ENCODE measurements at places on chromosomes 2 and 18.

DNA sequence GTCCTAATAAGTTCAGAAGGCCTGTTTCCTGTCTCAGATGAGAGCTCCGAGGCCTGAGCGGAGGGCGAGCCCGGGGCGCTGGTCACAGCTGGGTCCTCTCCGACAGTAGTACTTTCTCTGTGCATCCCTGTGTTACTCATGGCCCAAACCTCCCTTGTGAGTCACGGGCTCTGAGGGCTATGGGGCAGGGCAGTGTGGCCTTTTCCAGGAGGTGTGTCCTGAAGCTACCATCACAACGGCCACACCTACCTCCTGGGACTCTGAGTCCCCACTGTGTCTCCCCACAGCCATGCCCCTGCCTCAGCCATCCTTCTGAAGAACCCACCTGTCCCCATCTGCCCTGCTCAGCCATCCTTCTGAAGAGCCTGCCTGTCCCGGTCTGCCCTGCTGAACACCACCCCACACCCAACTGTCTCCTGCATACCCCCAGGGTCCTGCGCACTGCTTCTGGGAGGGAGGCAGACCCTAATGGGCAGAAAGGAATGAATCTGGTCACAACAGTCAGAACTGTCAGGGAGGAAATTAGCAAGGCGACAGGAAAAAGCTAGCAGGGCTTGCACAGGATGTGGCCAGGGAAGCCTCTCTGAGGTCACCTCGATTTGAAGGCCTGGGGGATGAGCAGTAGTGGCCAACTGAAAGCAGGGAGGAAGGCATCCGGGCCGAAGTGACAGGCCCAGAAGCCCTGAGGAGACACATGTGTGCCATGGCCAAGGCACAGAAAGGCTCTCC, 145.4 kb upstream of the RIOK3 start:
- DNase-seq, result no peak

- no peak for DNase-seq
These were observed 1103.3 kb upstream of the NRXN1 start for GRCh38 chr2:52135235-52135634.

DNA sequence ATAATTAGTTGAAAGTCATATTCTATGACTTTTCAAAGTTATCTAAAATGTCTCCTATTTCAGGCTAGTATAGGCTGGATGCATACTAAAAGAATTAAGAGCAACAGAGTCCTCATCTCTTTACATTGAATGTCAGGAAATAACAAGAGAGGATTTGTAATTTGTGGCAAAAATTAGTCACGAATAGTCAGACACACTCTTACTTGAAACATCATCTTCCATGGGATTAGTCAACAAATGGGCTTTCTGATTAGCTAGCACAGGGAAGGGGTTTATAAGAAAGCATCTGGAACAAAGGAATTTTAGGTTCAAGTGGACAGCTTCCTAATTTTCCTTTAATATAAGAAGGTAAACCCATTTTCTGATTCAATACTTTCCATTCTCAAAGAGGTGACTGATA, 330.3 kb upstream of the MEX3C start:
- DNase-seq, result no peak

DNA sequence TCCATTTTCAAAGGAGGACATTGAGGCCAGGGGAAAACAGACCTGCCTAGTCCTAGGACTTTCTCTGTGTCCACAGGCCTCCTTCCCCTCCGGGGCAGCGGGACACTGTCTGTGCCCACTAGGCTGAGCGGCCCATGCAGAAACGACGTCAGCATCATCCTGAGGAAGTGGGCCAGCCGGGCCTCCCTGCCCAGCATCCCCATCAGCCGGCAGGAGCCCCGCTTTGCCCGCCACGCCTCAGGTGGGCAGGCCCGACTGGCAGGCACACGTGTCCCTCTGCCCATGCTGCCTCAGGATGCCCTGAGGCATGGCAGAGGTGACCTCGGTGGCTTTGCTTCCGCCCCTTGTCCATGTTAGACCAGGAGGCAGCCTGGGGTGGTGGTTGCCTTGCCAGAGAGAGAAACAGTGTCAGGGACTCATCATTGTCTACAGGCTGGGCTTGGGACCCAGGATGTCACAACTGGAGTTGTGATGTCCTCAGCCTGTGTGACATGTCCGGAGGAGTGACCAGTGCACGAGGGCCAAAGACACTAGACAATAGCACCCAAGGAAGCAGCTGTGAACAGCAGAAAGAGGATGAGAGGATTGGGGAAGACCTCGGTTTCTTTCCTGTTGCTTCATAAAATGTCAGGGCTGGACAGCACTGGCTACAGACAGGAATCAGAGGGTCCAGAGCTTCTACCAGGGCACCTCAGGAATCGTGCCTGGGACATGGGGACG, 36.8 kb downstream of the TOGARAM2 start:
- no peak for DNase-seq

DNA sequence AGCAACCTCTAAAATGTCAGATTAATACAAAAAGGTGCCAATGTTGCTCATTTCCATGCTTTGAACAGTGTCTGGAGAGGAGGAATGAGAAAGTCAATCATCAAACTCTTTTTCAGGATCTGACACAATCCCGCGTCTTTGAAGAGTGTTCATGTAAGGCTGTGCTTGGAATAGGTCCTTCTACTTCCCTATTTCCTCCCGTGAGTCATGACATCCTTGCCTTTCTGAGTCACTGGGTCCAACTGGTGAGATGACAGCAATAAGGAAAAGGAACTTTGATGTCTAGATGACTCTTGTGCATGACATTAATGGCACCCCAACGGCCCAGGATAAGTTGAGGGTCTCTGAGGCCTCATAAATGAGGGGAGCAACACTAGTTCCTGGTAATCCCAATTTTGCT, 109.0 kb upstream of the CELF4 start:
- DNase-seq, result no peak

- no peak for DNase-seq
These were observed 32.6 kb downstream of the FASTKD2 start for GRCh38 chr2:206798000-206798399.

DNA sequence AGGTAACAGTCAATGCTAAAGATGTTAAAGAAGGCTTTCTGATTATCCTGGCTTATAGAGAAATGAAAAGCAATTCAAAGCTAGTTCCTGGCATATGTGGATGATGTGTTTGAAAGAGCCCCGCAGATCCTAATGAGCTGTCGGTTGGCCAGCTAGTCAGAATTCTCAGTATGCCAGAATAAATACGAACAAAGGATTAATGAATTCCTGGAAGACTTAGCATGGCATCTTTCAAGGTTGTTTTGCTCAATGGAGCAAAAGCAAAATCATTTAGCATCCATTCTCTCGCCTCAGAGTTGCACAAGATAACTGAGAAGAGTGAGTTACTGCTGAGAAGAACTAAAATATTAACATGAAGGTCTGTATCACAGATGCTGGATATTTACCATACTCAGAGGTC, 307.6 kb downstream of the RIT2 start:
- no peak for DNase-seq

GRCh38 chr2:30914456-30914855, 107.2 kb upstream of the CAPN13 start:
- no peak for DNase-seq

DNA sequence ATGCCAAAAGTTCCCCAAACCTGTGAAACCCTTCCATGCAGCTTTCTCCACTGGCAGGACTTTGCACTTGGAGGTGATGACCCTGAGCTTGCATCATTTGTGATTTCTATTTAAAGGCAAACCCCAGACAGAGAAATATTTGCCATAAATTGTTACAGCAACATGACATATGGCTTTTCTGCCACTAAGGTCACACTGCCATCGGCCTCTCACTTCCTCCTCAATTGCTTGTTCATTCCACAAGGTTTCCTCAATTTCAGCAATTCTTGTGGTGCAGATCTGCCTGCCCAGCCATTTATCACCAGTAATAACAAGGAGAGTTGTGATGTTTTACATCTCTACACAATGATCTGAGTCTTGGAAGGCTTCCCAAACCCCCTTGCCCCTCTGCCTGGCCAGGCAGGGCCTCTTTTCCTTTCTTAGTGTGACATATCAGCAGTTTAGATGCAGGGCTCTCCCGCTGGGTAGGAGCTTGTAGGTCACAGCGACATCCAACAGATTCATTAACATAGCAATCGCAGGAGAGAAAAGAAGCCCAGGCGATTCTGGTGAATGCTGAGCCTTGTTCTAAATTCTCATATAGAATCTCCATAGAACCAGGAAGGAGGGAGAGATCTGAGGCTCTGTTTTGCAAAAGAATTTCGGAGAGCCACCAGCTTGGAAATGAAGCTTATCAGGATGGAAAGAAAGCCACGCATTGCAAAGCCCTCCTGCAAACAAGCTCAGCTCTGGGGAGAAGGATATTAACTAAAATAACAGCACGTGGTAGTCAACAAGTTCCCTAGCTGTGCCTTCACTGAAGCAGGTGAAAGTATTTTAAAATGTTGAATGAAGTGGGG, 46.7 kb upstream of the ITGA6 start:
- no peak for DNase-seq

DNA sequence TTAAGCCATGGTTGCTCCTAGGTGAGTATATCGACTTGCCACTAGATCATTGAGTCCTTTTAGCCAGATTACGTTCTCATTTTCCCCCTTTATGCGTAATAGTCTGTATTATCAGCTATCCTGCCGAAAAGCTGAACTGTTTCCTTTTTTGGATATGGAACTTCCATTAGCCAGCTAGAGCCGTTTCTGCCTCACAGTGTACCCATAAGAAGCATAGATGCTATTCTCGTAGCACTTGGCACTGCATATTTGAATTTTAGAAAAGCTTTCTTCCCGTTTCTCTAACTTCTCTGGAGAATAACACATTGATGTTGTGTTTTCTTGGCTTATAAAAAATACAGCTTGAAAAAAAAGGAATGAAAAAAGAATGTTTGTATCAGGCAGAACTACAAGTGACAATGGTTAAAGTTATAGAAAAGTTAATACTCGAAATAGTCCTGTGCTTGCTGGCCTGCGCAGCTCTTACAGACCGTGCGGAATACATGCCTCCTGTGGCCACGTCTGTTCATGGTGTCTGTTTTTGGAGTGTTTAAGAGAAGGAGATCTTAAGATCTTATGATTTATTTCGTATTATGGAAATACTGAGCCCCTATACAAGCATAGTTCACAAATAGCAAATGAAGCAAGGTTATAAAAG, 710 bp downstream of the DUSP19 start:
- no peak for DNase-seq

GRCh38 chr2:61662990-61663389, 124.8 kb upstream of the XPO1 start:
- DNase-seq, result no peak

- DNase-seq, result no peak
These were observed 8.4 kb upstream of the ANXA4 start for GRCh38 chr2:69733342-69734034.

DNA sequence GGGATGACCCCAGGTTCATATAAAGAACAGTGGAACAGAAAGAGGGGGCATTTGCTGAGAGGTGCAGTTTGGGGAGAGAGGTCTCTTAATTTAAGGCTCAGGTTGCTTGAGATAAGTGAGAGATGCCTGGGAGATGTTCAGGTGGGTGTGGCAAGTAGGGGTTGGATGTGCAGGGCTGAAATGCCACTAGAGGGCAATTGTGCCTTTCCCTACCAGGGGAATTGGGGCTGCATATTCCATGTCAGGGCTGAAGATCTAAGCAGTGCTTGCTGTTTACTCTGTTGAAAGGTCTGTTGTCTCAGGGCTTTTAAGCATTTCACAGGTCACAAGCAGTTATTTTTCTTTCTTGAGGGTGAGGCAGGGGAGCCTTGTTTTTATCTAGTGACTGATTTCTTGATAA, 7.8 kb downstream of the CCDC85A start:
- no peak for DNase-seq

DNA sequence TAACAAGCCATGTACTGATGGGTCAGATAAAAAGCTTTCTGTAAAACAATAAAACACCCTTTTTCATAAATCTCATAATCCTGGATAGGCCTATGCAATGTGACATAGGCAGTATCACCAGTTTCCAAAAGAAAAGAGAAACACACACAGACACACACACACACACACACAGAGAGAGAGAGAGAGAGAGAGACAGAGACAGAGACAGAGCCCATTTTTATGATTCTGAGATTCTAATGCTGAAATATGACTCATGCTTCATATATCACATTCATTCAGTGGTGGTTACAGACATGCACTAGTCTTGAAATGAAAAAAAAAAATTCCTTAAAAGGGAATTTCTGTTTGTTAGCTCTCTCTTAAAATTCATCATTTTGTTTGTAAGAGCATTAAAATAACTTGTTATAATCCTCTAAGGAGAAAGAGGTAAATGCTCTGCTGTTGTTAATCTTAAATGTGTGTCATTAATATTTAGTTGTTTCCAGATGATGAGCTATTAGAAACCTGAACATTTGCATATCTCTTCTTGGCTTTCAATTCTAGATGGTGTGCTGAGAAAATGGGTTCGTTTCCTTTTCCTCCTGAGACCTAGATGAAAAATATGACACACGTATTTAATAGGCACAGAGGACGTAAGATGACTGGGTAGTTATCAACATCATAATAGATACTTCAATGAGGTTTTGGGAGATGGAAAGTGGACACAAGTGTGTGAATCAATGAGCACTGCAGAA, 1598.7 kb upstream of the ACVR2A start:
- no peak for DNase-seq

DNA sequence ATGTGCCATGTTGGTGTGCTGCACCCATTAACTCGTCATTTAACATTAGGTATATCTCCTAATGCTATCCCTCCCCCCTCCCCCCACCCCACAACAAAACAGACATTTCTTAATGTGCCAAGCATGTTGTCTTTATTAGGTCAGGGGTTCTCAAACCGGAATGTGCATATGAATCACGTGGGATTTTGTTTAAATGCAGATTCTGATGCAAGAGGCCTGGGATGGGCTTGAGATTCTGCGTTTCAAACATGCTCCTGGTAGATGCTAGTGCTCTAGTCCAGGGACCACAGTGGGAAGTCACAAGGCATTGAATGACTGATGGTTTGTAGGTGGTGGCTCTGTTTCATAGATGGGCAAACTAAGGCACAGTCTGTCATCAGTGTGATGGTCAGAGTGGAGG, 184.7 kb downstream of the SMAD7 start:
- no peak for DNase-seq

DNA sequence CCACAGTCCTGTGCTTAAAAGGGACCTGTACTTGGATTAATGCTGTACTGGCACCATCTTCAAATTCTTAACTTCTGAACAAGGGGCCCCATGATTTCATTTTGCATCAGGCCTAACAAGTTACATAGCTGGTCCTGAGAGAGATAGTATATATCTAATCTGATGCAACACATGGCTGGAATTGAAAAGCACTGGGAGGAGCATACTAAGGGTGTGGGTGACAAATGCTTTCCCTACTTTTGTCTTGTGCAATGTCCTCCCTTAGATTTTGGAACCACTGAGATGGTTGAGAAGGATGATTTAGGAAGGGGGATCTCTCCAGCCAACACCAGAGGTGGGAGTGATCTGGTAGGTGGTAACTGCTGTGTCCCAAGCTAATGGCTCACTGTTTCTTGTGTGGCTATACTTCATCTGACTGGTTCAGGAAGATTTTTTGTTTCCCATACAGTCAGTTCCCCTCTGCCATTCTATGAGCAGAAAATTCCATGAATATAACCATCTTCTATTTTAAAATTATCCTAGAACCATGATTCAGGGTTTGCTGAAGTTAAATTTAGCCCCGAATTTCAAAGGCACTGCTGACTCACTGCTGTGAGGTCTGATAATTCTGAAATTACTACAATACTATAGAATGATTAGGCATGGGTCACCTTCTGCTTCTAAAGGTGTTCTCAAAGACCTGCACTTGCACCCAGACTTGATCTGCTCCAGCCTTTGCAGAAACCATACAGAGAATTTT, 108.3 kb upstream of the NCKAP5 start:
- DNase-seq, result no peak

- DNase-seq, result no peak
These were observed 830.6 kb downstream of the SLC4A3 start for GRCh38 chr2:220458051-220458450.

- DNase-seq, result no peak
These were observed 36.3 kb downstream of the MOGAT1 start for GRCh38 chr2:222707689-222708273.
